ENCODE measurements at places on chromosomes 3 and 15. TPM values are rescaled to one million over a fixed set of nuclear protein-coding genes. Genes with fewer than 3 reads are reported as not detected.

LSG1 gene
- total RNA-seq: 36.0 TPM

MAN2C1 gene
- total RNA-seq: 58.6 TPM

OR5K2 gene
- not detected for total RNA-seq

CACNA2D2 gene
- 25.4 TPM for total RNA-seq
